ENCODE measurements at places on chromosomes 7 and 10.

DNA sequence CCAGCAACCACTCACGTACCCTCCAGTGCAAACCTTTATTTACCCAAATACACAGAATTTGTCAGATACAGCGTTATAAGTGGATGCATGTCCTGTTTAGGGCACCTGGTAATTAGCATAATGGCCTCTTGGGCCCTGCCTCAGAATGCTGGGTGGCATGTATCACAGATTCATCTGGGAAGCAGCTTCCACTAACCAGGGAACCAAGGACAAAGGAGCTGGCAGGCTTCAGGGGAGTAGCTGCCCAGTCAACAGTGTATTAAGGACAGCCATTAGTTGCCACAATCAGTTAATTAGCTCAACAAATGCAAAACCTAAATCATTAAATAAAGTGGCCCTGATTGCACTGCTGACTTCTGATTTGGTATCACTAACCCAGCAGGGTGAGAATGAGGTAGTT, 105.7 kb downstream of the RAPGEF5 start:
- no peak for DNase-seq

DNA sequence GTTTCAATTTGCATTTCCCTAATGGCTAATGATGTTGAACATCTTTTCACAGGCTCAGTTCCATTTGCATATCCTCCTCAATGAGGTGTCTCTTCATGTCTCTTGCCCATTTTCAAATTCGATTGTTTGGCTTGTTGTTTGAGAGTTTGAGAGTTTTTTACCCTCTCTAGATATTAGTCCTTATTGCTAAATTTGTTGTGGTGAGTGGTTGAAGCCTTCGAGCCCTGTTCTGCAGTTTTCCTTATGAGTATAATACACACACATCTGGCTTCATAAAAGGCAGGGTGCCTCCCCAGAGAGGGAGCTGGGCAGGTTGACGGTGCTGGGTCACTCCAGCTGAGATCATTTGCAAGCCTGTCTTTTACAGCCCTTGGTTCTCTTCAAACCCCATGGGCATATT, 65.1 kb downstream of the RGS10 start:
- DNase-seq, result no peak

GRCh38 chr7:26645121-26645520, 219.3 kb downstream of the SKAP2 start:
- no peak for DNase-seq

DNA sequence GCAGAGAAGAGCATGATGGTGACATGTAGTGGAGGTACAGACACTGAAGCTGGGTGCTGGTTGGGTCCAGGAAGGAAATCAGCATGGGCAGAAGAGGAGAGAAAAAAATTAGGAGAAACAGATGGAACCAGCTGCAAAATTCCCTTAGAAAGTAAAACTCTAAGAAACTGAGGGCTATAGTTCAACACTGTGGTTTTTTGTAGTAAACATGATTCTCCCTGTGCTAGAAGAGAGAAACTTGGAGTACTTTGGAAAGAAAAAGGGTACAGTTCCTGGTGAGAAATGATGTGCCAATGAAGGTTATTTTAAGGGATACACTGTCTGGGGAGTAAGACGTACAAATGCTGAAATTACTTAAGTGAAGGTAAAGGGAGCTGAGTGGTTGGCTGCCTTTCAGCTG, 181.5 kb upstream of the HPS1 start:
- DNase-seq, result no peak

DNA sequence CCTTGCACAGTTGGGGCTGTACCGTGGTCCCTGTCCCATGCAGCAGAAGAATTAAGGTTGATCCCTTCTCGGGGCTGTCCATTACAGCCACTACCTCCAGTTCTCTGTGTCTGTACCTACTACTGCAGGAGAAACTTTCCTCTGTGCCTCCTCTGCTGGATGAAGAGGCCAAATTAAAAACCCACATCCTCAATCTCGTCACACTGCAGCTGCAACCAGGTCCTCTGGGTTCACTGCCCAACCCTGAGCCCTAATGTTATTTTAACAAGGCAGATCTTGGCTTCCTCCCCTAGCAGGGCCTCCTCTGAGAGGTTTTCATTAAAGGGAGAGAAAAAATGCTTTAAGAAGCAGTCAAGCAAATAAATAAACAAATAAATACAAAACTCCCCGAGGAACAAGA, 66.6 kb downstream of the PLXNA4 start:
- DNase-seq, result no peak

GRCh38 chr10:25633542-25633941, 300.5 kb upstream of the MYO3A start:
- no peak for DNase-seq

DNA sequence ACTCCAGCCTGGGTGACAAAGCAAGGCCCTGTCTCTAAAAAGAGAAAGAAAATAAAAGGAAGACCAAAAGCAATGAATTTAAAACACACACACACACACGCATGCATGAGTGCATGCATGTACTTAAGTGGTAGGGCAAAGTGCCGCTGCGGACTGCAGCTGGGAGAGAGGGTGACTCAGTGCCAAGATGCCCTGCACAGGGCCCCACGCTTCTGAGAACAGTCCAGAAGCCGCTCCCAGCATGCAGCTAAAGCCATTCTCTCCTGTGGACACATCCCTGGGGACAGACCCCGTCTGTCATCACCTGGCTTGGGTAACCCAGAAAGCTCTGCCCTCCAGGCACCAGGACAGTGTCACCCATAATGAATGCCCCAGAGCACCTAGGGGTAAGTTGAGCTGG, 61.0 kb upstream of the MYL10 start:
- no peak for DNase-seq

- DNase-seq, result no peak
Observed at GRCh38 chr10:14605231-14605925, 169.3 kb downstream of the FAM107B start.

- DNase-seq, result peak; percentile 79
Observed at GRCh38 chr10:103966671-103967447, at the start of gene SLK. Gene SLK, plus strand, starts transcription at chr10:103967140. Its CDS starts 606 bp downstream, at chr10:103967746.

- DNase-seq, result no peak
Observed at GRCh38 chr10:51224671-51225161, 150.4 kb downstream of the PRKG1 start.

DNA sequence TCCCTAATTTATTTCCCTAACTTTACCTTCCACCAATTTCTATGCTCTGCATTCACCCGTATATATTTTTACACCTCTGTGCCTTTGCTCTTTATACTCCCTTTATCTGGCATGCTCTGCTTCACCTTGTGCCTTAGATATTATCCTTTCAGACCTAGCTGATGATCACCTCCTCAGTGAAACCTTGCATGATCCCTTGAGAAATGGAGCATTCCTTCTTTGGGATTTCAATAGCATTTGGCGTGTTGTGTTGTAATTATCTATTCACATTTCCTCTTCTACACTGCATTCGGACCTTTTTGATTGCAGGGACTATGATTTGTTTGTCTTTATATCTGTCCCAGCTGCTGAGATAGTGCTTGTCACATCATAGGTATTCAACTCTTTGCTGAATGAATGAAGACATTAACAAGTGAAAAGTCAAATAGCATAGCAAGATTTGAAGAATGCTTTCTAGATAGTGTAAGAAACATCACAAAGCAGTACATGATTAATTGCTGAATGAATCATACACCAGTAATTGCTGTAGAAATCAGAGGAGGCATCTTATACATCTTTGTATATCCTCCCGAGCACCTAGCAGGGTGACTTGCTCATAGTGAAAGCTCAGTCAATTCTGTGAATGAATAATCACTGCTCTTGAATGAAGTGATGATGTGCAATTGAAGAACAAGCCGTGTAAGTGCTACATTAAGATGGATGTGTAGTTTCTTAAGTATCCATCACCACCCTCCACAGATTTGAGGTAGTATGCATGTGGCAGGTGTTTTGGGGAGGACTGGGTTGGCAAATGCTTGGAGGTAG, 2.0 kb upstream of the TM9SF3 start:
- DNase-seq, result no peak

DNA sequence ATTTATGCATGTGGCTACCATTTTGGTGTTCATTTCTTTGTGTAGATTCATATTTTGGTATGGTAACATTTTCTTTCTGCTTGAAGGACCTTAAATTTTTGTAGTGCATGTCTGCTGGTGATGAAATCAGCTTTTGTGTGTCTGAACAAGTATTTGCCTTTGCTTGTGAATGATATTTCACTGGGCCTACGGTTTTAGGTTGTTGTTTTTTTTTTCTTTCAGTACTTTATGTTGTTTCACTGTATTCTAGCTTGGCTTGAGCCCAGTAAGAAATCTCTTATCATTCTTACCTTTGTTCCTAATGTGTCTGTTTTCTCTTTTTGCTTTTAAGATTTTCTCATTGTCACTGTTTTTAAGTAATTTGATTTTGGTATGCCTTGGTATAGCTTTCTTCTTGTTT, 31.9 kb downstream of the SAMD8 start:
- DNase-seq, result no peak

GRCh38 chr7:2237109-2237602, 4.4 kb upstream of the MAD1L1 start:
- DNase-seq, result no peak

- DNase-seq, result peak; percentile 28
Observed at GRCh38 chr10:91796331-91797047, 1.7 kb upstream of the TNKS2 start.

- no peak for DNase-seq
Observed at GRCh38 chr10:28783087-28783486, 105.8 kb downstream of the BAMBI start.

GRCh38 chr10:121751191-121751760, 153.0 kb upstream of the FGFR2 start:
- no peak for DNase-seq

DNA sequence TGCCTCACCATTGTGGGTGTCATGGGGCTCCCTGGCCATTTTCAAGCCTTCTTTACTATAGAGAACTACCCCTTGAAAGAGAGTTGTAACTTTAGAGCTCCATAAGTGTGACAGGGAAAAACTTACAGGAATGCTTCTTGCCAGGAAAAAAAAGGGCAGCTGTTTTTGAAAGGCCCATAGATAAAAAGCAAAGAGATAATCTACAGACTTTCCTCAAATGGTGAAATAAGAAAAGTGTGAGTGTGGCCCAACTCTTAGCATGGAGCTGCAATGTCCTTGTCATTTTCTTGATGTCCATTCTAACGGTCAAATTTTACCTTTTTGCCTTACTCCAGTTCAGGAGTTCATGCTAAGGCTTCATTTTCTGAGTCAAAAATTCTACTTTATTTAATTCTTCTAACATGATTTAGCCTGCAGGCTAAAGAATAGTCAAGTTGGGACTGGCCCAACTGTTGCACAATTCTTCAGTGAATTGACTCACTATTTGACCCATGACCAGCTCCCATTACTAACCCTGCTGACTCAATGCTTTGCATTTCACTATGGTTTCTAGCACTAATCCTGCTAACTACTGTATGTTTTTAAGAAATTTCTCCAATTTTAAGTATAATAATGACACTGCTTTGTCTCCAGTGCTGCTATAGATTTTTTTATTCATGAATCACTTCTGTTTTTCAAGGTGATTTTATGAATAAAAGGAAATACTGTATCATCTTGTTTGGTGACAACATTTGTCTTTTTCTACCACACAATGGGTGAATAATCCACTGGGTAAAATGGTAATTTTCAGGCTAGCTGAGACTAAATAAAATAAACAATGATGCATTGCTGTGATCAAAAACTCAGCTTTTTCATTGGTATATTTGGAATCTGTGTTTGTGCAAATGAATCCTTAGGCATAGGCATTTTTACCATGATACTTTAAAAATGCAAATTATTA, 41.4 kb upstream of the SGCE start:
- DNase-seq, result no peak

- DNase-seq, result no peak
Observed at GRCh38 chr7:5348134-5349004, 65.6 kb downstream of the SLC29A4 start.

- DNase-seq, result no peak
Observed at GRCh38 chr10:73762915-73763314, 18.7 kb downstream of the SEC24C start.

DNA sequence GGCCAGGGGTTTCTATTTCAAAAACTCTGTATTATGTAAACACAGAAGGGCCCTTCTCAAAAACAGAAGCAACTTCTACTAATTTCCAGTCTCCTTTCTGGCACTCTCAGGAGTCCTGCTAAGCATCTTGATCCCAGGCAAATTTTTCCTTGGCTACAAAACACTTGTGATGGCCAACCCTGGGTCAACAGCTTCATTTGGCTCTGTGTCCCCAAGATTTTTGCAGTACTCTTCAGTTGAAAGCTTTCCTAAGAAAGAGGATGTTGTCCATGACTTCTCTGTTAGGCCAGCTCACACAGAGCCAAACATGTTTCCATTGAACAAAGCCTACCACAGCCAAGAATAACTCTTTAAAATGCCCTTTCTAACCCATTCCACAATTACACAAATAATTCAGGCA, 99.0 kb upstream of the EGR2 start:
- no peak for DNase-seq

- DNase-seq, result no peak
Observed at GRCh38 chr7:130875265-130875741, 141.3 kb upstream of the KLF14 start.

DNA sequence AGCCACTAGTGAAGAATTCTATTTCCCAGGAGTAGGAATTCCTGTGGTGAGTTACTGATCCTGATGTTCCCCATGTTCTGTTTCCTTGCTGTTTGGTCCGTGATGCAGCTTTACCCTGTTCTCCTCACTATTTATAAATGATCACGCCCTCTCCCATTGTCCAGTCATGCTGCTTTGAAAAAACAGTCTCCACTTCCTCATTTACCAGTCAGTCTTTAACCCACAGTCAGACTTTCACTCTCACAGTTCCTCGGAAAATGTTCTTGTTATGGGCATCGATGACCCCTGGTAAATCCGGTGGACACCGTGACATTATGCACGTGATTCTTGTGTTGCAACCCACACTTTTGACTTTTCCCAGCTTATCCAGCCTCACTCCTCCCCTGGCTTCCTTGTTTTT, 14.4 kb downstream of the SCIN start:
- DNase-seq, result no peak

DNA sequence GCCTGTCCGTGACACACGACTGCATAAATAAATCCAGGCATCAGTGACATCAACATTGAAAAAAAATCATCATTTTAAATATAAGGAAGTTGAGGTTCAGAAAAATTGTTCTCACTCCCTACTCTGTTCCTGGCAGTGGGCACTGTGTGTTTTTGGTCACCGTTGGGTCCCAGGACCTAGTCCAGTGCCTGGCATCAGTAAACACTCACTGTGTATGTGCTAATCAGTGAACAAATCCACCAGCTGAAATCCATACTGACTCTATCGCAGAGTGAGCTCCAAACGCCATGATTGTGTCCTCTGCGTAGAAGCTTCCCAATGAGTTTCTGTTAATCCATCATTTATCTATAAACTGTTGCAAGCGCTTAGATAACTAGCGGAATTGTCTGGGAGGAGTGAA, 41.2 kb downstream of the ITIH2 start:
- no peak for DNase-seq

GRCh38 chr10:112624546-112625048, 177.6 kb downstream of the VTI1A start:
- no peak for DNase-seq

GRCh38 chr7:137591421-137591837, 247.9 kb upstream of the PTN start:
- no peak for DNase-seq
